SW 1271 (cell line): ENCODE measurements at places on chromosomes 3 and 15.

GRCh38 chr3:123449997-123450604 lies 1.2 kb upstream of the ADCY5 start:
- DNase-seq: no peak

DNA sequence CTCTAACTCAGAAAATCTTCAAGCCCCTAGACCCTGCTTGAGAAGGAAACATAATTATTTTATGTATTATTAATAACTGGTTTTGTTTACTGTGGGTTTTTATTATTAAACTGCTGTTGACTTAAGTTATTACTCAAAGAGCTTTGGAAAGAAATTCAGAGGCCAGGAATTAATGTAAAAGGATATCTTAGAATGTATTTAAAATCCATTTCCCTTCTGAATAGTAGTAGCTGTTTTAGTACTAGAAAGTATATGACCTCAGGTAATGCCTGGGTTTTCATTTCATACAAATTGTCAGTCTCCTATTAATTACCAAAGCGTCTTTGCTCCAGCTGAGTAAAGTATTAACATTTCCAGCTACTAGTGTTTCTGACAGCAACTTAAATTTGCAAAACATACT lies 223.1 kb downstream of the ITPR1 start:
- no peak for DNase-seq

DNA sequence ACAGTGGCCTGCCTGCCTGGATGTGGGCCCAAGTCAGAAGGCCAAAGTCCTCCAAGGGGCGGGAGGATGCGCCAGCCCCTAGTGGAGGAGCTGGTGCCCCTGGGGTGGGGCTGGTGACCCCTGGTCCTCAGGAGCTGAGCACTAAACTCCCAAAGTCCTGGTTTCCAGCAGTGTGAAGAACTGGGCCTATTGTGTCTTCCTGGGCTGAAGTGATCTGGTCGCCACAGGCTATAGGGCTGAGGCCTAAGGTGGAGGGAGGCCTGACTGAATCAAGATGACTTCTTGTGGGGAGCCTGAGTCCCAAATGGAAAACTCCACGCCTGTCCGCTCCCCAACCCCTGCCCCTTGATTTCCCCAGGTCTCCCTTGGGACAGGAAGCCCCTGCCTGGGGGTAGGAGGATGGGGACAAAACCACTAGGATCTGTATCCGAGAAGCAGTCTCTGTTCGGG lies 753 bp upstream of the FES start:
- DNase-seq: no peak

DNA sequence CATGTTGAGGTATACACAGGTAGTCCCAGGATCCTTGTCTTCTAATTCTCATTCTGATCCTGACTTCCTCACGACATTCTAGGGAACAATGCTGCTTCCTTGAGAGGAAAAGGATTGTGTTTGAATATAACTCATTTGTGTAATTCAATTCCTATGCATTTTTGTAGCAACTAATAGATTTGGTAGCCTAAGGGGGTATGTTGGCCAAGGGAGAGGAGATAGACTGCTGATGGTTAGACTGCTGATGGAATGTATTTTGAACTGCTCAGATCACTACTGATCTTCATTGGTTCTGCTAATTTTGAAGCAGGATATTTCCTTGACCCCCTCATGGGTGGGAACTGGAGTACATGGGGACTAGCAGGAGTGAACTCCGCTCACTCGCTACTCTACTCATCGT lies 39.7 kb downstream of the RAD54L2 start:
- no peak for DNase-seq

DNA sequence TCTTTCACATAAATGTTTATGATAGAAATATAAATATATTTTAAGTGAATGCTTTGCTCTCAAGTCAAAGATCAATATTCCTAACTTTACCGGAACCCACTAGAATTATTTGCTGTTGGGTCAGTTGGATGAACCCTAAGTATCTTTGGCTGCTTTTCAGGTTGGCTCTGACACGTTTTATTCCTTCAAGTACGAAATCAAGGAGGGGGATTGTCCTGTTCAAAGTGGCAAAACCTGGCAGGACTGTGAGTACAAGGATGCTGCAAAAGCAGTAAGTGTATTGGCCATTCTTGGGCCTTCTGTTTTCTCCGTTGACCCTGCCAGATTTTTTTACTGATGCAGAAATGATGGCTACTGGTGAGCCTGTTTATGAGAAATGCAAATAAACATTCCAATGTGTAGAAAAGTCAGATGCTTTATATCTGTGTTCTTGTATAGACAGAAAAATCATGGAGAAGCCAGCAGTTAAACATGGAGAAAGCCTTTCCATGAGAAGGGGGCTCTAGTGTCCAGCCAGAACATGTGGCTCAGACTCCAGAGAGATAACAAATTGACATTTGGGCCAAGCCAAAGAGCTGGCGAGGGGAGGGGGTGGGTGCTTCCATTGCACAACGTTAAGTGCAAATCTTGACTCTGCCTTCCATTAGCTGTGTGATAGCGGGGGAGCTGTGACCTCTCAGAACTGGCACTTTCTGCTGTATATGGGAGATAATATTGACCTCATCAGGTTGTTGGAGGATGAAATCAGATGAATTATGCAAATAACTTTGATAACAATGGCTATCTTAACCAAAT lies 3.0 kb downstream of the KNG1 start:
- DNase-seq: no peak

DNA sequence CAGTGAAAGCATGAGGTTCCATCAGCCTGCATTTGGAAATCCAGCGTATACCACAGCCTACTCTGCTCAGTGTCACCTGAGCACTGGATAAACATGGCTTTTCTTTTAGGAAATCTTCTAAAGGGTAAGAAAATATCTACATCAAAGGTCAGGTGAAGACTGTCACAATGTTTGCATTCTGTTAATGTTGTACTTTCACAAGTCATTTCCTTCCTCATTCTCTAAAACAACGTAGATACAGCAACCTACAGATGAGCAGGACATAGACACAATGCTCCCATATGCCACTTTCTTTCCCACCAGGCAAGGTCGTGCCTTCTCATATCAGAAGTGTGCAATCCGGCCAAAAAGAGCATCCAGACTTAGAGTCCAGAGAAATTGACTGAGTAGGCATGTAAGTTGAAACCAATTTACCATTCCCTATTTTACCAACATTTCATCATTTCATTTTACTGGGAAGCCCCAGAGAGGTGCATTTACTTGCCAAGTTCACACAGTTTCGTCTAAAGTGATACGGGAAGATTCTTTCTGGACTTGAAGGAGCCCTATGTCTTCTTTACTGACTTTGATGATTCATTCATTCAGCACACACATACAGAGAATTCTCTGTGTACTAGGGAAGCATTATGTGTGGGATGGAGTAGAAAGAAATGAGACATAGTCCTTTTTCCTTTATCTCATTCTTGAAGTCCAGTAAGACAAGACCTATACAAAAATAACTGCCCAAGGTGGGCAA lies 30.6 kb upstream of the LPP start:
- DNase-seq: no peak

- DNase-seq: no peak
These were observed 31.6 kb downstream of the MESD start for GRCh38 chr15:80957976-80958375.

GRCh38 chr15:75921732-75922703 lies 18.3 kb downstream of the FBXO22 start:
- peak; percentile 15 for DNase-seq

GRCh38 chr3:52298149-52299098 lies 10.8 kb downstream of the GLYCTK start:
- no peak for DNase-seq

DNA sequence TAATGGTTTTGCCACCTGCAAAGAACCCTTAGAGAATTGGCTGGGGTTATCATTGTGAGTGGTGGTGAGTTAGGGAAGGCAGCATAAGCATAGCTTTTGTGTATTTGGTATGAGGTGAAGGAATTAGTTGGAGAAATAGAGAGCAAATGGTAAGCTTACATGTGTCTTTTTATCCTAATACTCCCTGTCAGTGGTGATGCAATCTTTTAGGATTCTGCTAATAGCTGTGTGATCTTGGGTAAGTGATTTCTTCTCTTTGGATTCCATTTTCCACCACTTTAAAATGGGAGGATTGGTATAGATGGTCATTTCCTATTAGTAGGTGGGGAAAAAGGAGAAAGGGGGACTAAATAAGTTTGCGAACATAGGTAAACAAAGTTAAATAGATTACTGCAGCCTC lies 30.9 kb downstream of the PIAS1 start:
- no peak for DNase-seq

DNA sequence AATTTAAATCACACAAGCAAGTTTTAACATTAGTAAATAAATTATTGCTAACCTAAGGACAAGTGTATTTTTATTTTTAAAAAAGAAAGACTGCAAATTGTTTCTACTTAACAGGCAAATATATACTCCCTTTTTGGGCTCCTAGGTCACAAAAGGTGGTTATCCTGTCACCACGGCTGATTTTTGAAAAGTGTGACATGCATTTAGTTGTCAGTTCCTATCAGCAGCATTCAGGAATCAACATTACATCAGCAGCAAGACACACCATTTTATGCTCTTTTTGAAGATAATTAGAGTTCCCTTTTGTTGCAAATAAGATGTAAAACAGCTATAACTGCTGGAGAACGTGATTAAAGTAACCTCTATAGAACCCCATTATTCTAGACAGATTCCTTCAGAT lies 357.5 kb upstream of the TMCO5A start:
- no peak for DNase-seq
